ENCODE measurements at places on chromosomes 5 and 9.

GRCh38 chr5:131252824-131253171 is 11.1 kb upstream of the CDC42SE2 start:
- H3K27ac ChIP-seq: no peak overlapping the region
- no peaks in the 10 kb centered on the region for H3K36me3 ChIP-seq
- H3K4me1 ChIP-seq: no peaks in the 10 kb centered on the region

DNA sequence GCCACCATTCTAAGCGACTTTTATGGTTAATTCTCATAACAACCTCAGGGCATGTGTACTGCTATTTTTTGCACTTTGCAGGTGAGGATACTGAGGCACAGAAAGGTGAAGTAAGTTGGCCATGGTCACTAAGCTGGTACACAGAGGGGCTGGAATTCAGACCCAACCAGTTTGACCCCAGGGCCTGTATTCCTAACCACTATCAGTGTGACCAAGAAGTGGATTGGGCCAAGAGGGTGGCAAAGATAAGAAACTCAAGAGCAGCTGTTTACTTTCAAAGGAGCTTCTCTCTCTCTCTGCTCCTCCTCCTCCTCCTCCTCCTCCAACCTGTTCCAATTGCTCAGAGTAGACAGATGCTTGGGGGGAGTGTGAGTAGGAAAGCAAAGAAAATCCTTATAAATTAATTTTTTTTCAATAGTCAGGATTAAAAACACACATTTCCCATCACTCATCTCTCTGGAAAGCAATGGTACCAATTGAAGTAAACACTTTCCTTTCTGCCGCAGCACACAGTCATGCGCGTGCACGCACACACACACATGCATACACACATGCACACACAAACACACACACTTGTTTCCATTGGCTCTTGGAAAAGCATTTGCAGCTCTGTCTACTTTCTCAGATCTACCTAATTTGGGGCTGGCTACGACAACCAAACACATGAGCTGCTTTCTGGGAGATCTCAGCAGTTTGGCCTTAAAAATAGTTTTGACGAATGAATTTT is 736.7 kb upstream of the WWC1 start:
- H3K27me3 ChIP-seq: no peaks in the 10 kb centered on the region
- no peaks in the 10 kb centered on the region for H3K36me3 ChIP-seq
- peaks cover 6% of the 10 kb centered on the region for H3K4me1 ChIP-seq
- no peak overlapping the region for H3K4me3 ChIP-seq
- no peak for DNase-seq

DNA sequence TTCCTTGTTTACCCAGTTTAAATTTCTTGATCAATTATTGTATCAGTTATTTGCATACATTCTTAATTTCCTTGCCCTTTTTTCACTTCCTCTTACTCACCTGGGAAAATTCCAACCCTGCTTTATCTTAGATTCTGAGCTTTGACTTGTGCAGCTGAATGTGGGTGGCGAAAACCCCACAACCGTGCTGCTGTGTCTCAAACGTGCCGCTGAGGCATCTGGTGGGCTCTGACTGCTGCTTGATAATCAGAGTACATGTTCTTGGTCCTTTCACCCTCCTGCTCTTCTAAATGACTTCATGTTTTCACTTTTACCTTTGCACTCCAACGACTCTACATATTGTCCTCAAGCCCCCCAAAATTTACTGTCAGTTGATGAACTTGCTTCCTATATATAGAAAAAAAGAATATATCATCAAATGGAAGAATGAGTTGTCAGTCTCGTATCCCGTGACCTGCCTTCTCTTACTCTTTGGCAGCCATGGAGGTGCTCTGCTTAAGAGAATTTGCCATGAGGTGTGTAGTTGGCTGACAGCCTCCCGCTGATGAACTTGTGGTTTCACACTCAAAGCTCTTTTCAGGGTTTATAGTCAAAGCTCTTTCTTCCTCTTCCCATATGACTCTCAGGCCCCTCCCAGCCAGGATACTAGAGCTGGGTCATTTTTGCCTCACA is 14.0 kb upstream of the JAK2 start:
- H3K27ac ChIP-seq: no peak overlapping the region
- no peaks in the 10 kb centered on the region for H3K36me3 ChIP-seq
- no peak for DNase-seq
- H3K27me3 ChIP-seq: no peaks in the 10 kb centered on the region
- H3K4me1 ChIP-seq: no peaks in the 10 kb centered on the region

DNA sequence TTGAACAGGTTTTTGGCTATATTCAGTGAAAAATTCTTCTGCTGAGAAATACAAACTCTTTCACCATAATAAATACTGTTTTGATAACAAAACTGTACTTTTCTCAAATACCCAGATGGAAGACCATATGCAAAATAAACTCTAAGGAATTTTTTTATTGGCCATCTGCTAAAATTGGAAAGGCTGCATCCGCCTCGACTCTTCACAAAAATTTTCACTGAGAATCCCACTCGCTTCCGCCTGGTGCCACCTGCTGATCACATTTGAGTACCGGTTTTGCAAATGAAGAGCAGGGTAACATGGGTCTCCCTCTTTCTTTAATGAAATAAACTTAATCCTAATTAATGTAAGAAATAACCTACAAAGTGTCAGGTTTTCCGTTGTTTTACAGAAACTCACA is 76.4 kb downstream of the TTLL11 start:
- H3K4me3 ChIP-seq: no peak overlapping the region
- H3K4me1 ChIP-seq: peaks cover 12% of the 10 kb centered on the region
- H3K27me3 ChIP-seq: no peaks in the 10 kb centered on the region
- DNase-seq: no peak
- no peak overlapping the region for H3K27ac ChIP-seq

GRCh38 chr9:4366591-4367330 is 66.9 kb upstream of the GLIS3 start:
- no peaks in the 10 kb centered on the region for H3K27me3 ChIP-seq
- H3K36me3 ChIP-seq: no peaks in the 10 kb centered on the region
- no peak overlapping the region for H3K4me3 ChIP-seq

DNA sequence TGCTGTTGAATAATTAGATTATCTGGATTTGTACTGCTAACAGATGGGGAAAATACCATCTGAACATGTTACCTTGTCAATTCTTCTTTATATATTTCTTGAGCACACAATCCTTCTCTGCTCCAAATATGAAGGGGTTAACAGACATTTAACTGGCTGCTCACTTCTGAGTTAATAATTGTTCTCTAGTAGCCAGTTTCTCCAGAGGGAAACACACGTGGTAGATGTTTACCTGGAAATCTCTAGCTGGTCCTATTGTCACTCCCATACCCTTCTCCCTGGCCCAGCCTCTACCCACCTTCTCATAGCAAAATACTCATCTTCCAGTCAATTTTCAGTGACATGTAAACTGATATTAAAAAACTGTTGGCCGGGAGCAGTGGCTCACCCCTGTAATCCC is 101.5 kb upstream of the ZNF462 start:
- no peak overlapping the region for H3K4me3 ChIP-seq
- no peaks in the 10 kb centered on the region for H3K27me3 ChIP-seq
- H3K4me1 ChIP-seq: no peaks in the 10 kb centered on the region
- no peak overlapping the region for H3K27ac ChIP-seq
- no peak for DNase-seq
- no peaks in the 10 kb centered on the region for H3K36me3 ChIP-seq

DNA sequence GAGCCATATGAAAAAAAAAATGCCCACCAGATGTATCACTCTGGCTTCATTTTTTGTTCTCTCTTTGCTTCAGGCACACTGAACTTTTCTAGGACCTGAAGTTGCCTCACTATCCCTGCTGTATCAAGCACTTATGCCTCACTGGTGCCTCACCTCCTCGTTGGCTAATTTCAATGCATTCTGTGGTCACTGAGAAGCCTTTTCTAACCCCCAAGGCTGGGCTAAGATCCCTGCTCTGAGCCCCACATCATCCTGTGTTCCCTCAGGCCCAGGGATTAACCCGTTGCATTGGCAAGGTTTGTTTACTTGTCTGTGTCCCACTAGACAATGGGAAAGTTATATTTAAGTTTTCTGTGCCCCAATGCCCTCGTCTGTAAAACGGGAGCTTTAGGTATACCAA is 362.7 kb downstream of the OSTF1 start:
- DNase-seq: no peak
- no peaks in the 10 kb centered on the region for H3K4me1 ChIP-seq
- no peaks in the 10 kb centered on the region for H3K27me3 ChIP-seq
- no peak overlapping the region for H3K4me3 ChIP-seq

GRCh38 chr5:66808663-66809062 is 212.5 kb downstream of the MAST4 start:
- H3K27me3 ChIP-seq: no peaks in the 10 kb centered on the region
- no peak for DNase-seq
- no peak overlapping the region for H3K4me3 ChIP-seq
- peaks cover 2% of the 10 kb centered on the region for H3K4me1 ChIP-seq

DNA sequence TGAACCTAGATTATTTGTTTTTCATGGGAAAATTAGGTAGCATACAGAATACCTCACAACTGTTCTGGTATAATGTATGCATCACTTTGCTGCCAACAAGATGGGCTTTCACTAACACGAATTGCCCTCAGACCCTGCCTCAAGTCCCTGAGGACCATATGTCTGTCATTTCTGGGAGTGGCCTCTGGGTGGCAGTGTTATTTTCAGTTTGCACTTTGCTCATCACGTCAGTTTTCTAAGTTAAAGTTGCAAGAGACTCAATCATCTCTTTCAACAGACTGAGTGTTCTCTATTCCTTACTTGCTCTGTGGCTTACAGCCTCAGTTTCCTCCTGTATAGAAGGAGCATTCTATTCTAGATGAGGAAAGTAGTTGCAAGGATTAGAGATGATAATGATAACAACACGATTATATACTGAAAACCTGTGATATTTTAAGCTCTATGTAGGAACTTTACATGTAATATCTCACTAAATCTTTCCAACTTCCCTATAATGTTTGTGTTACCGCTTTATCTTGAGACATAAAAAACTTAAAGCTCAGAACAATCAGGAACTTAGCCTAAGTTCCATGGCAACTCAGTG is 55.7 kb downstream of the TSSK1B start:
- H3K27me3 ChIP-seq: no peaks in the 10 kb centered on the region
- no peak overlapping the region for H3K4me3 ChIP-seq
- H3K4me1 ChIP-seq: no peaks in the 10 kb centered on the region

GRCh38 chr5:159915904-159916840 is at the start of gene ADRA1B:
Gene ADRA1B (plus strand): TSS chr5:159916482. CDS start chr5:159916906, 424 bp downstream.
- peak; percentile 80 for DNase-seq
- H3K27ac ChIP-seq: no peak within 1 kb of the TSS
- peaks cover 10% of the 10 kb centered on the region for H3K27me3 ChIP-seq
- H3K4me1 ChIP-seq: no peaks in the 10 kb centered on the region

GRCh38 chr5:58505502-58505901 is 14.3 kb downstream of the GAPT start:
- no peak overlapping the region for H3K27ac ChIP-seq
- no peaks in the 10 kb centered on the region for H3K27me3 ChIP-seq

GRCh38 chr9:87878989-87879511 is 3.6 kb upstream of the SPATA31E1 start:
- H3K4me3 ChIP-seq: no peak overlapping the region
- H3K27ac ChIP-seq: no peak overlapping the region
- peaks cover 3% of the 10 kb centered on the region for H3K36me3 ChIP-seq
- H3K27me3 ChIP-seq: no peaks in the 10 kb centered on the region
- peaks cover 11% of the 10 kb centered on the region for H3K4me1 ChIP-seq

DNA sequence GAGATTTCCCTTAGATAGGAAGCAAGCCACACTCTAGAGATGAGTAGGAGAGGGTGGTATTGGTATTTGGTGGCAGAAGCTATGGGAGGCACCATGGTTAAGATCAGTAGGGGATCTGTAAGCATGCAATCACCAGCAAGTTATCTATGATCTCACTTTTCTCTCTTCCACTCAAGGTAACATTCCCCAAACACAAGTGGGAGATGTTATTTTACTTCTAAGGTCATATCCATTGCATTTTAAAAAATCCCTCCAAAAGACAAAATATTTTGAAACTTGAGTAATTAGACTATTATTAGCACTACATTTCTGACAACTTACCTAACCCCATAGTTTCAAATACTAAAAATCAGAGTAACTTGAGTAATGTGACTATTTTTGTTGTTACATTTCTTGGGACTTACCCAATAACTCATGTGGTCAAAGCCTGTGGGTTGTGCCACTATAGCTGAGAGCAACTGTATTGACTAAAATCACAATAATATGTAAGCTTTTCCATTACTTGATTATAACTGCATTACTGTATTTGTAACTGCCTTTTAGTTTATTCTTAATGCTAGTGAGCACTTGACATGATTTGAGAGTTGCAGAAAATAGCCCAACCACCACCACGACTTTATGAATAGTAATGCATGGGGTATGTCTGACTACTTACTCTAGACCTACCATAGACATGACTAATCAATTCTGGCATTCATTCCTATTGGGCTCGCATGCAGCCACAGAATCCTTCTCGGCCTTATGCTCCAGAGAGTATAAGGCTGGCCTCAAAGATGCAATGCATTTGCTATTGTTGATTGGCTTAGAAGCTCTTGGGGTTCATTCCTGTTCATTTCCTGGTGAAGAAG is 264.7 kb downstream of the TRIM32 start:
- H3K4me1 ChIP-seq: no peaks in the 10 kb centered on the region
- no peaks in the 10 kb centered on the region for H3K27me3 ChIP-seq
- DNase-seq: no peak

- H3K36me3 ChIP-seq: no peaks in the 10 kb centered on the region
- H3K27me3 ChIP-seq: no peaks in the 10 kb centered on the region
- no peak overlapping the region for H3K27ac ChIP-seq
- no peaks in the 10 kb centered on the region for H3K4me1 ChIP-seq
- H3K4me3 ChIP-seq: no peak overlapping the region
- no peak for DNase-seq
Measured at GRCh38 chr5:151295791-151296477, 7.6 kb downstream of the SLC36A3 start.

- no peaks in the 10 kb centered on the region for H3K4me1 ChIP-seq
- no peak overlapping the region for H3K27ac ChIP-seq
- no peaks in the 10 kb centered on the region for H3K36me3 ChIP-seq
- no peak overlapping the region for H3K4me3 ChIP-seq
- peak; percentile 49 for DNase-seq
Measured at GRCh38 chr5:11046160-11046559, 285.1 kb upstream of the DAP start.

DNA sequence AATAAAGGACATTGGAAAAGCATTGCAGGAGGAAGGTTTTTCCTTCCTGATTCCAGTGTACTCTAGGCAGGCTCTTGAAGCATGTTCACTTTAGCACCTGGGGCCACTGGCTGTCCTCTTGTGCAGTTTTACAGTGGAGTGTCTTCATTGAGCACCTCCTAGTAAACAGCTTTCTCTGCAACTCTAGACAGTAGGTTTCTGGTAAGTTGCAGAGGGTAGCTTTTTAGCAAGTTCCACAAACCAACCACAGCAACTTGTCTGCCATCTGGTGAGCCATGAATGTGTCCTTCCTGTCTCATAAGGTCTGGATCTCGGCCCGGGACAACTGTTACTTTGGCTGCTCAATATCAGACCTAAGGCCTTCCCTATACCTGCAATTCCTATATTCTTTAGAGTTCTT is 488.0 kb downstream of the MAN2A1 start:
- no peaks in the 10 kb centered on the region for H3K36me3 ChIP-seq
- no peaks in the 10 kb centered on the region for H3K4me1 ChIP-seq
- H3K4me3 ChIP-seq: no peak overlapping the region
- no peak for DNase-seq
- no peak overlapping the region for H3K27ac ChIP-seq

All from H9 (cell line).